ENCODE measurements at places on chromosomes 2 and 18.

DNA sequence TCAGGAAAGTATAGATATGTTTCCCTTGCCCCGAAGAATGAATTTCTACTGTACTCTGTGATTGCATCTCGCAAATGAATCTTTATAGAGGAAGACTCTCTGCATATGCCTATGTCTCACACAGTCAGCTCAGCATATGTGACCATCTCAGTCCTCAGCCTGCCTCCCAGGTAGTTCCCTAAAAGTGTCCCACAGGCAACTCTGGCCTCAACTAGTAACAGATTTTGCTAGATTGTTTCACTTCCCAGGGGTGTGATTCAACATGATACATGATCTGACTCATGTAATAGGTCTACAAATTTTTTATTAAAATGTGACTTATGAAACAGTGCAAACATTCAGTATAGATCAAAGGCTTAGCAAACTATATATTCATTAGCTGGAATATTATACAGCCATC, 296.6 kb upstream of the CRIM1 start:
- peak; percentile 32 for DNase-seq

- no peak for DNase-seq
Measured at GRCh38 chr2:237221443-237221842, 135.8 kb downstream of the COPS8 start.

DNA sequence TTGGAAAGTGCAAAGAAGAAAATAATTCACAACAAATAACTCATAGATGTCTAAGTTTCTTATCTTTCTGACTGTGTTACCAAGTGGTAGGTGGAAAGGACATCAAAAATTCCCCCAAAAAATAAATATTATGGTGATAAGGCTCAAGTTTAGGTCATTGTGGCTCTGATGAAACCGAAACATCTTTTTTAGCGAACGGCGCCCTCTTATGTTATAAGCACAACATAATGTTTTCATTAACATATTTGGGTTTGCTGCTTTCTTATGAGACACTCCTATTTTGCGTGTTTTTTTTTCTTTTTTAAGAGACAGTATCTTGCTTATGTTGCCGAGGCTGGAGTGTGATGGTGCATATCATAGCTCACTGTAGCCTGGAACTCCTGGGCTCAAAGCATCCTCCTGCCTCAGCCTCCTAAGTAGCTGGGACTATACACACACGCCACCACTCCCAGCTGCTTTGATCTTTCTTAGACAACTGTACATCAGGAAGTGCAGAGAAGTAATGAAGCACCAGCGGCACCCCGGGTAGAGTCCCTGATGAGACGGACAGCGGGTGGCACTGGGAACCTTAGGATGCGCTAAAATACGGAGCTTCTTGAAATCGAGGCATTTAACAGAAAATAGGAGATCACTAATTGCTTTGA, 38.5 kb upstream of the SLC35G4 start:
- no peak for DNase-seq

DNA sequence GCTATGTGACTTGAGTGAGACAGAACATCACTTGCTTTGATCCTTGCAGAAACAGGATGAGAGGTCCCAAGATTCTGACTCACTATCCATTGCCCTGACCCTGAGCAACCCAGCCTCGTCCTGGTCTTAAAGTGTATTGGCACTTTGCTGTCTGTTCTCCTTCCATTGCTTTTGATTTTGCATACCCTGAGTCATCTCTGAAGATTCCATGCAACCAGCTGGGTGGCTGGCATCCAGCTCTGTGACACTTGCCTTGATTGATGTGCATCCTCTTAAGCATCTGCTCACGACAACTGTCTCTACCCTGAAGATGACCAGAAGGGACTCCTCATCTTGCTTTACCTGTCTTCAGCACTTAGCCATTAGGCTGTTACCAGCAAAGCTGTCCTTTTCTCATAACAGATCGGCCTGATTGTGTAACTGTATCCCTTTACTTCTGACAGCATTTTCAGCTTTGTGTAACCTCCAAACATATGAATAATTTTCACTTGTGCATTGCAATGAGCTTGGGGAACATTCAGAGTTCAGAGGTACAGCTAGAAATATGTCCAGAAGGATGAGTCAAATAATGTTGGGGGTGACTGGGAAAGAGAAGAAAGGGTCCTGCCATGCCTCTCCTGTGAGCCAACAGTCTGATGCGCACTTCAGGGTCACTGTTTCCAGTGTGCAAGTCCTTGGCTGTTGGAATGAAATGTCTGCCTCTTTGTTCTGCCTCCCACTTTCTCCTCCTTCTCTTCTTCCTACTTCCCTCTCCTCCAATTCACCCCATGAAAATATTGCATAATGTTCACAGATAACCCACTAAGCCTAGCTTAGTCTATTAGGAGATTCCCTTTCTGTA, 249.7 kb upstream of the OSR1 start:
- DNase-seq = peak; percentile 19

GRCh38 chr2:137837830-137838229, 126.4 kb upstream of the HNMT start:
- DNase-seq = no peak

DNA sequence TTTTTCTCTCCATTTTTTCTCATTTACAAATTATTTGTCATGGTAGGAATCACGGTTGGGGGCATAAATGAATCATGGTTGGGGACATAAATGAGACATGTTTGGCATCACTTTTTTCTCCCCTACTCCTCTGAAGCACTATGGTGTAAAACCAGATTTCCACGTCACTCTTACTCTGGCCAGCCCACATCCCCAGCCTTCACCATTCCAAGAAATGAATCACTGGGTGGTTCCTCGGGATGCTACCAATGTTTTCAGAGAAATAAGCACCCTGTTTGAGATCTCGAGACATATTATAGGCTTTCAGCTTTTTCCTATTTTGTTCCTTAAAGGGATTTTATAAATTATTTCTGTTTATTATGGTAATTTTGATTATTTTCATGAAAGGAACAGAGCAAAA, 155.0 kb upstream of the SLC8A1 start:
- peak; percentile 11 for DNase-seq

- DNase-seq = no peak
Measured at GRCh38 chr2:175439416-175439815, 257.9 kb upstream of the ATP5MC3 start.

DNA sequence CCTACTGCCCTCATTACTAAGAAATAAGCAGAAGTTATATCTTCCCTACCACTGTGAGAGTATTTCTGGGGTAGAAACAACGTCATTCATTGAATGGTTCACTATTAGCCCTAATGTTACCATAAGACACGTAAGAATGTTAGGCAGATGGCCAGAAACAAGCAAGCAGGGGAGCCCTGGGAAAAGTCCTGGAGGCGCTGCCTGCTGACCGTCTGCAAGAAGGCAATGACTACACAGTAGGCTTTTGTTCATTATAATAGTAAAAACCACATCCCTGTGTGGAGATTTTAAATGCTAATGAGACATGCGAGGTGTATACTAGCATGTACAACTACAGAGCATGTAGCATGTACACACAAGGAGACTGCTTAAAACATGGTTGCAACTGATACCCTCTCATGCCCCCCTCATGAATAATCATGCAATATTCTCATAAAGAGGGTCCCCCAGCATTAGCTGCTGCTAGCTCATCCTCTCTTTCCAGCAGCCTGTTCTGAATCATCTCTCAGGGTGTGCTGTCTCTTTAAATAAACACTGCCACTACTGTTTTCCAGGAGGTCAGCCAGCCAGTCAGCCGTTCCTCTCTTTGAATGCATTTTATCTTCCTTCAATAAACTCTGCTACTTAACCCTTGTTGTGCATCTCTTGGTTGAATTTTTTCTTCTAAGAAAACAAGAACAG, 23.6 kb downstream of the SUCLG1 start:
- no peak for DNase-seq

DNA sequence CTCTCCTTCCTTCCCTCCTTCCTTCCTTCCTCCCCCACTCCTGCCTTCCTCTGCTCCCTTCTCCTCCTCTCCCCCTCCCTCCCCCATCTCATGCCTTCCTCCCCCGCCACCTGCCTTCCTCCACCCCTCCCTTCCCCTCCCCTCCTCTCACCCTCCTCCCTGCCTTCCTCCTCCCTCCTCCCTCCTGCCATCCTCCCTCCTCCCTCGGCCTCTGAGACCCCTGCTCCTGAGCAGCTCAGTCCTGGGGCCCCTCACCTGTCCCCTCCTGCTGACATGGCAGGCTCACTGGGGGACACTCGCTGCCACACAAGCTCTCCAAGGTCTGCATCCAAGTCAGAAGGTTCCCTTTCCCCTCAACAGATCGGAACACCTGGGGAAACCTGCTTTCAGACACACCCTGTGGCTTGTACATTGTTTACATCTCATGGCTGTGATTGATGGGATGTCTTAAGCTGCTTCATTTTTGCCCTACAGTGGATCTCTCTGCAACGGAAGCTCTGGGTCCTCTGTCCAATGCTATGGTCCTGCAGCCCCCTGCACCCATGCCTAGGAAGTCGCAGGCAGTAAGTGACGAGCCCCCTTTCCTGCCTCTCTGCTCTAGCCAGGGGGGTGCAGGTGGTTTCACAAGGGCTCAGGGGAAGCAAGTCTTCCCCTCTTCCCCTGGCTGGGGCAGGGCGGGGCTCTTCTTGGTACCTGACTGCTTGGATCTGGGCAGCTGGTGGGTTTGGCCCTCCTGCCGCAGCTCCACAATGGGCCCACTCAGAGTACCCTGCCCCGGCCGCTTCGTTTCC, 22.9 kb downstream of the ITGB1BP1 start:
- no peak for DNase-seq

DNA sequence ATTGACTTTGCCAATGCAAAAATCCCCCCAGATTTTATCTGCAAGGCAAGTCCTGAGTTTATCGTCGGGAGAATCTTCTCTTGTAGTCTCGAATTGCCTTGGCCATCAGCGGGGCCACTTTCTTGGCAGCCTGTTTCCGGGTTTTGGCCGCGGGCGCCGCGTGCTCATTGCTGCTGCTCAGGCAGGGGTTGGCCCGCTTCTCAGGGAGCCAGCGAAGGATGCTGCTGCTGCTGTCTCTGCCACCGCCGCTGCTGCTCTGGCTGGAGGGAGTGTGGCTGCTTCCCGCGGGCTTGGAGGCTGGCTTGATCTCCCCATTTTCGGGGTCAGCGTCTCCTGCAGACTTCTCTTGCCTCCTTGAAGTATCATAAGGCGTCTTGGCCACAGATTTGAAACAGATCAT, 2.5 kb downstream of the ELOA2 start:
- DNase-seq = no peak

GRCh38 chr2:204049635-204050034, 113.1 kb downstream of the ICOS start:
- DNase-seq = no peak

DNA sequence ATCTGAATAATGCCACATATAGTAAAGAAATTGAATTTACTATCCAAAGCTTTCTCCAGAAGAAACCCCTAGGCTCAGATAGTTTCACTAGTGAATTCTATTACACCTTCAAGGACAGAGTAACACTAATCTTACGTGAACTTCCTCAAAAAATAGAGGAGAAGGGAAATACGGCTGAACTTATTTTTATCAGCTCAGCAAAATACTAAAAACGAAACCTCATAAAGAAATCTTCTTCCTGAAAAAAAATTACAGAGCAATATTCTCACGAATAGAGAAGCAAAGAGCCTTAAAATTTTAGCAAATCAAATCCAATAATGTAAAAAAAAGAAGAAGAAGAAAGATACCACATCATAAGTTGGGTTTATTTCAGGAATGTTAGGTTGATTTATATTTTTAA, 14.7 kb downstream of the CAPN13 start:
- DNase-seq = no peak

- DNase-seq = no peak
Measured at GRCh38 chr2:216897561-216898203, 37.8 kb upstream of the TNP1 start.

- no peak for DNase-seq
Measured at GRCh38 chr2:65390134-65390533, 42.3 kb downstream of the SPRED2 start.

- DNase-seq = no peak
Measured at GRCh38 chr2:3626812-3627499, 31.0 kb upstream of the ALLC start.

Measured in bronchial epithelial cell (primary cell).